ENCODE measurements at places on chromosomes 12 and 14.

- DNase-seq: no peak
Measured at GRCh38 chr12:120959111-120959878, 19.0 kb upstream of the HNF1A start.

DNA sequence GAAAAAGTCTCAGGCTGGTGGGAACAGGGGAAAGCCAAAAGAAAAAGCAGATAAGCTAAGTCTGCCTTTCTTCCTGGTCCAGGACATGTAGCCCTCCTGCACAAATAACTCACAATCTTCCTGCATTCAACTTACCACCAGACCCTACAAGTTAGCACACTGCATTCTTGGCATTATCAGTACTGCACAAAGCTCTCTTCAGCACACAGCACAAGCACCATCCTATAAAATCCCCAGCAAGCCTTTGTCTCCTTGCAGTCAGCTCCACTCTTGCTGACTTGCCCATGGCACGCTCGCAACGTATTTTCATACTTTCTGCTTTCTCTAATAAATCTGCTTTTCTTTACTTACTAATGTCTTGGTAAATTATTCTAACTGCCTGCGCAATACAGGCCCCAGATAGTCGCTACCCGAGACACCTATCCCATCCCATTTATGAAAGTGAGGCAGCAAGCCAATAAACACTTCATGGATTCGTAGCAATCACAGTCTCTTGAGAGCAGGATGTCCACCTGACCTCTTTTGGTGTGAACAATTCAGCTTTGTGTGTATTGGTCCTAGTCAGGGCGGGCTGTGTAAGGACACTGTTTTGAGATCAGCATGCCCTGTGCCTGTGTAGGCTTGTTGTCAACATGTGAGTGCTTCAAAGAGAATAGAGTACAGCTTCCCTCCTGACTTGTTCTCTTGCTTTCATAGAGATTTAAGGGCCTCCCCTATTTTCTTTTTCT lies 49.0 kb downstream of the TMEM117 start:
- no peak for DNase-seq

GRCh38 chr12:62834971-62835547 lies 99.9 kb downstream of the PPM1H start:
- DNase-seq: no peak

DNA sequence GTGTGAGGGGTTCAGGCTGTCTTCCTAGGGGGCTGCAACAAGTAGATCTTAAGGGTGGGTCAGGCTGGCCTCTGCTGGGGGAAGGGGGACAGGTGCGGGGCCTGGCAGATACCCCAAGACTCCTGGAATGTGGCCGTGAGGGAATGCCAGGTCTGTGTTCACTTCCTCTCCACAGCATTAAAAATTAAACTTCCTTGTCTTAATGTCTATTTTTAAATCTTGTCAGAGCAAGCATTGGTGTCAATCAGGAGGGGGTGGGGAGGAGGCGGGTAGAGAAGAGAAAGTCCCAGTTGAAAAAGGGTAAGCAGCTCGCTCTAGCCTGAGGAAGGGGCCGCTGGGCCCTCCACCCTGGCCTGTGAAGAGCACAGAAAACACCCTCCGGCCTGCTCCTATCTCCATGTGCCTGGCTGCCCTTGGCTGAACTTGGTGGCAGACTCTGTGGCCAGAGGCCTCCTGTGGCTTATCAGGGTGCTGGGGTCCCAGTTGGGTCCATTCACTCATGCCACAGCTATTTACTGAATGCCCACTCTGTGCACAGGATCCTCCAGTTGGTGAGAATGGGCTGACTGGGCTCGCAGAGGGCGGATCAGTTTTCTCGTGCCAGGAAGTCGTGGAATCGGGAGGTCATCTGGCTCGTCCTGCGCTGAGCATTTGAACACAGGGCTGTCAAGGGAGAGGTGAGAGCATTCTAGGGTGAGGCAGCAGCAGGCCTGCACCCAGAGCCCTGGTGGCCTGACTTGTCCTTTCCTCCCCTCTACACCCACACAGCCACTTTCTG lies 128.8 kb downstream of the TSPAN9 start:
- no peak for DNase-seq

GRCh38 chr14:55190906-55191202 lies 531 bp downstream of the DLGAP5 start:
- DNase-seq: no peak

DNA sequence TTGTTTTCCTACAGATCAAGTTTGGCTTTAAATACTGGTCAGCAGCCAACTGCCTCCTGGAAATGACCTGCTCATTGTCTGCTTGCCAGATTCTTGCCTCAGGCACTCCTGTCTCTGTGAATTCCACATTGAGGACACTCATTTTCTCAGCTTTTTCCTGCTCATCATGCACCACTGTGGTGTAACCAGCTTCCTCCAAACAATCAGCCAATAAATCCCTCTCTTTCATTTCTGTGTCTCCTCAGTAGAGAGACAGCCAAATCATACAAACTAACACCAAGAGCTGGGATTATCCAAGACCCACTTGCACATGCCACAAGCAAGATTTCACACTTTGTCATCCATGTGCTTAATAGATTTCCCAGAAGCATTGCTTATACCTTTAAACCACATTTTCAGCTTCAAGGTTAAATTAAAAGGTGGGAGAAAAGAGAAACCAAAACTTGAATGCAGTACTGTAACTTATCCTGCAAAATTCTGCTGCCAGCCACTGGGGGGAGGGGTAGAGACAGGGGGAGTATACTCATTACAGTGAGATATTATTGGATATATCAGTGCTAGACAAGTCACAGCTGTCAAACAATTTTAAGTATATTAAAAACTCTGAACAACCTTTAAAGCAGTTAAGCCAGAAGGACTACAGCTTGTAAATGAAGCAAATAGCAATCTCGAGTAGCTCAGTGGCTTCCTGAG lies 105.0 kb downstream of the PPP2R5E start:
- DNase-seq: no peak

DNA sequence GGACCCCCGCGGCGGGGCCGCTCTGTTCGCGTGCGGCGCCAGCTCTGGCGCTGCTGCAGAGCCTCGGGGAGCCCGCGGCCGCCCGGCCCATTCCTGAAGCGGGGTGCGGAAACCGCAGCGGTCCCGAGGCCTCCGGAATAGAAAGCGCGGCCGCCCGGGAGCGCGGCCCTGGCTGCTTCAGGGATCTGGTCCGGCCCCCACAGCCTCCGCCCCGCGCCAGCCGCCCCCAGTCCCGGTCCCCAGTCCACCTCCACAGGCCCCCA lies 204 bp downstream of the HSP90AA1 start:
- DNase-seq: no peak

DNA sequence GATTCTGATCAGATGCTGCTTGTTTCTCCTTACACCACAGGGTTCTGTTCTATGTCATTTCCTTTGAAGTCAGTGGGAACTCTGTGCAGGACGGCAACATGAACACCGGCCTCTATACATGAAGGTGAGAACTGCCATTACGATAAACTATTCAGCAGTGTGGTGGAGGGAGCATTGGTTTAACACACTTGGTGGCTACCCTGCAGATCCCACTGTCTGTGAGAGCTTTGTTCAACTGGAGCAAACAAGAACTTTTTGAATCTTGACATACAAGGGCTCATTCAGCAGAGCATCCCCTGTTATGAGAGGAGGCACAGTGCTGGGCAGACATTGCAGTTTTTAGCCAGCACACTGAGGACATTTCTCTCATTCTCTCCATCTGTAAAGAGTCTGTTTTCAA lies 10.7 kb upstream of the FRS2 start:
- no peak for DNase-seq

DNA sequence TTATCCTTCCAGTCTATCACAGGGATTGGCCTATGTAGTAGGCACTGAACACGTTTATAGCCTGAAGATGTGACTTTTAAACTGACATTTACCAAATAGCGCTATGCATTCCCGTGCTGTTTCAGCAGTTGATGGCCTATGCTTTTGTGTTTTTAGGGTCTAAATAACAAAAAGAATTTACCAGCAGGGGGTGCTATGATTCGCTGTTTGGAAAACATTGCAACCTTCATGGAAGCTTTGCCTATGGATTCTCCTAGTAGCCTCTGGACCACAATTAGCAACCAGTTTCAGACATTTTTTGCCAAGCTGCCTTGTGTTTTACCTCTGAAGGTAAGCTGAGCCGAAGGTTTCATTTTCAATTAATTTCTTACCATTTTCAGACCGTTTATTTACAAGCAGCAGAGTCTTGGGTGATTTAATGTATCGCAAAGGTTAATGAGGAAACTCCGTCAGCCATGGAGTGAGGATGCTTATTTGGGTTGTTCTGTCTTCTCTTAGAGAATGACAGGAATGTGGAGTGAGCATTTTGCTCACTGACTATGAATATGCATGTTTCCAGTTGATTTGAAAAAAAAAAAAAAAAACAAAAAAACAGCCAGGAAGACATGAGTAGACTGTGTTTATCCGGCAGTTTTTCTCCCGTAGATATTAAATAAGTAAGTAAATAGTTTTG lies 133.1 kb downstream of the PRIMA1 start:
- DNase-seq: no peak

- no peak for DNase-seq
Measured at GRCh38 chr12:70068743-70069142, 174.5 kb upstream of the CNOT2 start.

GRCh38 chr12:13947276-13947946 lies 34.0 kb downstream of the GRIN2B start:
- DNase-seq: no peak

- DNase-seq: no peak
Measured at GRCh38 chr14:54881761-54882401, 20.7 kb downstream of the GCH1 start.

DNA sequence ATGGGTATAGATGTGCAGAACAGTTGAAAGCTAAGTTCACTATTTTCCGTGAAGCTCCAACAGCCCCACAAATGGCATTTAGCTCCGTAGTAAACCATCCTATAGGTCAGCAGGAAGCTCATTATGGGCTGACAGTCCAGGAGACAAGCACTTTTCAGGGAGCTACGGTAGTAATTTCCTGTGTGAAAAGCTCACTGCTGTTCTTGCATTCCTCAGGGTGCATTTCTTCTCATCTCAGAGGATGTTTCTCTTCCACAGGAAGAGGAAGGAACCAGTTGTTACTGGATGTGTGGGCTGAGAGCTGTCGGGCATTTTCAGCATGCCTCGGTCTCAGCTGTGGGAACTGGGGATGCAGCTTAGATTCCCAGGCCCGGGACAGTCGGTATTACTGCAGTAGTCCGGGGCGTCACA lies 72.8 kb downstream of the GALNT4 start:
- DNase-seq: no peak

DNA sequence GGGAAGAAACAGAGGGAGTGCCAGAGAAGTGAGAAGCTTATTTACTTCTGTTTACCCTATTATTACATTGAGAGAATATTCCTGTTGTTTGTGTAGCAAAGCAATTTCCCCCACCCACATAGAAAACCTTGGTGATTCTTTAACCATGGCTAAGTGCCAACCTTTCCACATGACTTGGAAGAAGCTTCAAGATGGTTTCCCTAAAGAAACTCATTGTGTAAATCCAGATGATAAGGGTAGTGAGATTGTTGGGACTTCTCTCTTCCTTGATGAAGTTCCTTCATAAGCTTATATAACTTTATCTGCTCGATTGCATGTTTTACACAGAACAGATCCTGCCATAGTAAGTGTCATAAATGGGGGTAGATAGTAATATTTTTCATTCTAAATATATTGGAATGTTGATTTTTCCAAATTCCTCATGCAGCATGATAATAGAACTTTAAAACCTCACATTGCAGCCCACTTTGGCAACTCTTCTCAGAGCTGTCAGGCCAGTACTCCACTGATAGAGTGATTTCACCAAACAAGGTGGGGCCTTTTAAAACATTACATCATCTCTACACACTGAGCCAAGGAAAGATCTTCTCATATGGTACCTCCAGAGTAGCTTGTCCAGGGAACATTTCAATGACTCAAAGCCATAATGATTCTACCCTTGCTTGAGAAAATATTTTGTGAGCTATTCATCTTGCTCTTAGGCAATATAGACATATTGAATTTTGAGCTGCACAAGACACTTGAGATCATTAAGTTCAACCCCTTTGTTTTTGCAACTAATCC lies 47.8 kb upstream of the KIF21A start:
- no peak for DNase-seq

GRCh38 chr12:24864796-24865125 lies 84.1 kb downstream of the BCAT1 start:
- DNase-seq: no peak

- no peak for DNase-seq
Measured at GRCh38 chr14:72483311-72483710, 410.6 kb downstream of the DPF3 start.

DNA sequence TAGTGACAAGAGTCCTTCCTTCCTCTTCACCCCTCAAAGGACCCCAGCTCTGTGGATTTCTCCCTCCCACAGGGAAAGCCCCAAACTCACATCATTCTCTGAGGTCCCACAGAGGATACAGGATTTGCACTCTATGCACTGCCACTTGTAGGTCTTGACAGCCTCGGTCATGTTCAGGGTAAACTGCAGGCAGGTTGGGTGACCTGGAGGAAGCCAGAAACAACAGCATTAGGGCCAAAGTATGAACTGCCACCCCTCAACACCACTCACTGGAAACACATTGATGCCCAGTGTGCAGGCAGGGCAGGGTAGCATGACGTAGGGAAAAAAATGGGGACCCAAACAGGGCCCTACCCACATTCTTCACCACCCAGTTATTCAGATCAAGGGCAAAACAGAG lies 264.4 kb downstream of the DPF3 start:
- no peak for DNase-seq

- DNase-seq: no peak
Measured at GRCh38 chr12:95966287-95966870, 23.2 kb downstream of the AMDHD1 start.

DNA sequence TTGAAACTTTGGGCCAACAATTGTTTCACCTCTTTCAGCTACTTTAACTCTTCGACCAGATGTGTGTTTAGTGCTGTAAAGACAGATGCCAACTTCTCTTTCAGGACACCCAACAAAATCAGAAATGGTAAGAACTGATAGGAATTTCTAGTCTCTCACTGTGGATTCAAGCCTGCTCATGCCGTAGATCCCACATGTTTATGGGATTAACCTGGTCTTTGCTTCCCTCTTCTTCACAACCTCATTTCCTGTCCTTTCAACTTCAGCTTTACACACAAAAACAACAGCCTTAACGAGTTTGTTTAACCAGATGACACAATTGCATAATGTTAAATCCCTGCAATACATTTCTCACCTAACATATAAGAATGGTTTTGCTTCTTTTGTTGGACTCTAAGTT lies 1031.9 kb upstream of the LRFN5 start:
- no peak for DNase-seq

- no peak for DNase-seq
Measured at GRCh38 chr12:124520265-124520701, 47.1 kb downstream of the NCOR2 start.
